Fibroblast of the aortic adventitia (primary cell): ENCODE measurements at places on chromosomes 12 and 14.

GRCh38 chr14:60845523-60845922 lies 111.0 kb downstream of the MNAT1 start:
- DNase-seq = no peak

- no peak for DNase-seq
Observed at GRCh38 chr12:108335349-108336119, 3.6 kb downstream of the CMKLR1 start.

DNA sequence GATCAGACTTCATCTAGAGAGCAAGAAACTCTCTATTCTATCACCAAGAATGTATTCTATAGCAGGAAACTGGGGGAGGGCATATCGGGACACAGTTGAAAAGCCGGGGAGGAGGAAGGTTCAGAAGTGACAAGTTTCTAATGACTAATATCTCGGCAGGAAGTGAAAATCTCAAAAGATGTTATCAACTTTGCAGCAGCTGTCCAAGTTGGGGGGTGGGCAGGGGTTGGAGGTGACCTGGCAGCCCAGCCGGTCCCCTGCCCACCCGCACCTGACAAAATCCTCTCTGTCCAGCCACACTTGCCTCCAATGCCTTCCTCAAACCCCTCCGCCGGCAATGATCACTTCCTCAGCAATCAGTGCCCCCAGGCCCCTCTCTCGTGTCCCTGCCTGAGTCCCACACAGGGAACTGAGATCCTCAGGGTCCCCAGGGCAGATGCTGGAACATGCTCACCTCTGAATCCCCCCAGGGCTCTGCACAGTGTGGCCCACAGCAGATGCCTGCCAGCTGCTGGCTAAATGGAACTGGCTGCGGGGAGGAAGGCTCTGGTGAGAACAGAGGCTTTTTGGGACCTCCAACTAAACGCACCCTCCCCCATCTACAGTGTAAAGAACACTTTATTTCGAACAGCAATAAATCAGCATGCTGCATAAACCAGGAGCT lies 43.9 kb downstream of the CCDC88C start:
- DNase-seq = no peak

DNA sequence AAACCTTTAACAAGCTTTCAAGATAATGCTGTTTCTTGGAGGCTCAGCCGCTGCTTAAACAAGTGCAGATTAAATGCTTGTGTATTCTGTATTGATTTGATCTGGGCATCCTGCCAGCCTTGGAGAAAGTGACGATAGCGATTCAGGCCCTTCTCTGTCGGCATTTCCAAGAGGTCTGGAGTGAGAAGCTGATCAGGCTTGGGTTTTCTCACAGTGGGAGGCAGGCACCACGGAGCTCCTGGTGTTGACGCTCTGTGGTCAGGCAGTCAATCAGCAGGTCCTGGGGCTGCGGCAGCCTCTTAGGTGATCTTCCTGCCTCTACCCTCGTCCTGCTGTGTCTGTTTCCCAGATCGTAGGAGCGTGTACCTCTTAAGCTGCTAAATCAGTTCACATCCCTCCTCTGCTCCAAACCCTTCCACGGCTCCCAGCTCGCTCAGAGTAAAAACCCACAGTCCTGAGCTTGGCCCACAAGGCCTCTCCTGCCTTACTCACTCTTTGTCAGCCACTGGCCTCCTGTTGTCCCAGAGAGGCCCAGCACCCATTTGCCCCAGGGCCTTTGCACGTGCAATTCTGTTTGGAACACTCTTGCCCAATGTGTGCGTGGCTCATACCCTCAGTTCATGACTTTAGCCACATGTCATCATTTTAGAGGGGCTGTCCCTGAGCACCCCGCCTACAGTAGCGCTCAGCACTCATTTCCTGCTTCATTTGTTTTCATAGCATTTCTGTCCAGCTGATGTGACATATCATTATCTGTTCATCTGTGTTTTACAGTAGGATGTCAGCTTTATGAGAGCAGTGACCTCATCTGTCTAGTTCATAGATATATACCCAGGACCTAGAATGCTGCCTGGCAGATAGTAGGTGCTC lies 155.4 kb downstream of the AACS start:
- DNase-seq = peak; percentile 42

- no peak for DNase-seq
Observed at GRCh38 chr14:94923786-94924185, 153.9 kb upstream of the GSC start.

DNA sequence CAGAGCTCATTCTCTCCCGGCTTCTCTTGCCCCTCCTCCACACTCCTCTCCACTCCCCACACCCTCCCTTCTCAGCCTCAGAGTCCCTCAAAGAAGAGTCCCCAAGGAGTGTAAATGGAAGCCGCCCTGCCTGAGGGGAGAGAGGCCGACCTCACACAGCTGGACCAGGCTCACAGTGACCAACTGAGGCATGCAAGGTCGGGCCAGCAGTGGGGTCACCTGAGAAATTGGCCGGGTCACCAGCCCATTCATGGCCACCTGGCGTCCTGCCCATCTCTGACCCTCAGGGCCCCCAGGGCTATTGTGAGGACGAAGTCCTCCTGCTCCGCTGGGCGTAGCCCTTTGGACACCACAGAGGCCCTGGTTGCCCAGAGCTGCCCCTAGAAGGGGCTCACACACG lies 49.5 kb upstream of the NUAK1 start:
- DNase-seq = no peak

DNA sequence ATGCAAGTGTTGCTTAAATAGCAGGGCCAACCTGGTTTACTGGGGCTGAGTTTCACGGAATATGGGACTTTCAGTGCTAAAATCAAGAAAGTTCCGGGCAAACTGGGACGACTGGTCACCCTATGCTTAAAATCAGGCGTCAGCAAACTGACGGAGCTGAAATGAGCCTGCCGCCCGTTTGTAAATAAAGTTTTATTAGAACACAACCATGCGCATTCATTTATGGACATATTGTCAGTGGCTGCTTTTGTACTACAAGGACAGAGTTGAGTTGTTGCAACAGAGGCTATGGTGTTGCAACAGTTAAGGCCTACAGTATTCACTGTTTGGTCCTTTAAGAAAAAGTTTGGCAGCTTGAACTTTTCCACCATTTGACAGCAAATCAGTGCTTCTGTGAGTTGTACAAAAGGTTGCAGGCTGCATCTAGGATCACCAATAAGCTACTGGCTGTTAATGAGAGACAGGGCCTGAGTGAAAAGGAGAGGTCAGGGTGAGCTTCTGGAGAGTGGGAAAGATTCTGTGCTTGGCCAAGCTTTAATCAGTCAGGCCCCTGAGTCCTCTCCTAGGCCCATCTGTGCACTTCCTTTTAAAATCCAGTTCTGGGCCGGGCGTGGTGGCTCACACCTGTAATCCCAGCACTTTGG lies 13.3 kb downstream of the SELPLG start:
- DNase-seq = peak; percentile 85

GRCh38 chr12:68910128-68910527 lies 22.8 kb downstream of the CPM start:
- no peak for DNase-seq

GRCh38 chr14:101033006-101033405 lies 129.5 kb upstream of the RTL1 start:
- no peak for DNase-seq

DNA sequence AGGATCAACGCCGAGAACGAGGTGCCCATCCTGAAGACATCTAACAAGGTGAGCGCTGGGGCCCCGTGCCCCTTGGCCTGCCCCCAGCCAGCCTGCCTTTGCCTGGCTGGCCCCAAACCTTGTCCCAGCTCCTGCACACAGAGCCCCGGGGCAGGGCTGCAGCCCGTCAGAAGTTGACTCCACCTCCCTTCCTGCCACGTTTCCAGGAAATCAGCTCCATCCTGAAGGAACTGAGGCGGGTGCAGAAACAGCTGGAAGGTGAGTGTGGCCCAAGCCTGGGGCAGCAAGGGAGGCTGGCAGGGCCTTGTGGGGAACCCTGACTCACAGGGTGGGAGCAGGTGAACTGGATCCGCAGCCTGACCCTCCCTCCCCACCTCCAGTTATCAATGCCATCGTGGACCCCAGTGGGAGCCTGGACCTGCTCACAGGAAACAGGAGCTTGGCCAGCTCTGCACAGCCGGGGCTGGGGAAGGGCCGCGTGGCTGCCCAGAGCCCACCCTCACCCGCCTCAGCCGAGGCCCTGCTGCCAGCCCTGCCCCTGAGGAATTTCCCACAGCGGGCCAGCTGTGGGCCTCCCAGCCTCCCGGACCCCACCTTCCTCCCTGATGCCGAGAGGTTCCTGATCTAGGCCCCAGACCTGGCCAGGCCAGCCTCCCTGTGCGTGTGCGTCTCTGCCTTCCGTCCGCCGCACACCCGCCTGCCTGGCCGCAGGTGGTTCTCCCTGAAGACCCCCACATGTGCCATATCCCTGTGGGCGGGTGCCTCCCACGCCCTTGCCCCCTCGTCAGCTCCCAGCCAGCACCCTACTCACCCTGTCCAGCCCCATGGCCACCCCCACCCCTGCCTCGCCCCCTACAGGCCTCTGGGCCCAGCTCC lies 29.5 kb downstream of the CEP170B start:
- DNase-seq = no peak

DNA sequence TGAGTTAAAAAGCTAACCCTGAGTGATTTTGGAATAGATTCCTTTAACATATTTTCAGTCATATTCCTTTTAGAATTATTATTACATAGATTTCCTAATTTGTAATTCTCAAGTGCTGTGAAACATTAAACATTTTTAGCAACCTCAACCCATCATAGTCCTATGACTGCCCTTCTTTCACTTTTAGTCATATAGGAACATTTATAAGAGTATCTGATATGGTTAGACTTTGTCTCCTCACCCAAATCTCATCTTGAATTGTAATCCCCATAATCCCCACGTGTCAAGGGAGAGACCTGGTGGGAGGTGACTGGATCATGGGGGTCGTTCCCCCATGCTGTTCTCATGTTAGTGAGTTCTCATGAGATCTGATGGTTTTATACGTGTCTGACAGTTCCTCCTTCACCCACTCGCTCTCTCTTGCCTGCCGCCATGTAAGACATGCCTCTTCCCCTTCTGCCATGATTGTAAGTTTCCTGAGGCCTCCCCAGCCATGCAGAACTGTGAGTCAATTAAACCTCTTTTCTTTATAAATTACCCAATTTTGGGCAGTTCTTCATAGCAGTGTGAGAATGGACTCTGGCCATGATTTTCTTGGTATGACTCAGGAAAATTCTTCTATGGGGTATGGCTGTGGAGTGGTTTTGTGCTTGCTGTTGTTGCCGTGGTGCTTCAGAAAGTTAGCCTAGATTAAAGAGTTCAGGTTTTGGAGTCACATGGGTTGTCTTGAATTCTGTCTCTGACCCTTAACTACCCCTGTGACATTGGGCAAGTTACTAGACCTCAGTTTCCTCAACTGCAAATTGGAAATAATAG lies 83.9 kb downstream of the FUT8 start:
- DNase-seq = peak; percentile 47

DNA sequence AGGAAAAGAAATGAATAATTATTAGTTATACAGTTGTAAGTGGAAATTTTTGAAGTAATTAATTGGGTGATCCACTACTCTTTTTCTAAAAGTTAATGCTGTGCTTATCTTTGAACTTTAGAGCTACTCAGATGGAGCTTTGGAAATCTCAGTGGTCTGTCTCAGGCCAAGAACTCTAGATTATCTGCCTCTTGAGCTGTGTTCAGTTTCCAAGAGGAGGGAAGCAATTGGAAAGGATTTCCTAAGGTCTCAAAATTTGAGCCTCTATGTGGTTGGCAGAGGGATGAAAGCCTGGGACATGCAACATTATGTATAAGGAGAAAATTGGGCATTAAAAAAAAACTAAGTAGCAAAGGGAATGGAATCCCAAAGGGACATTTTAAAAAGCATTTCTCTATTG lies 334.0 kb upstream of the PRICKLE1 start:
- no peak for DNase-seq

GRCh38 chr12:68042212-68042699 lies 53.0 kb downstream of the IFNG-AS1 start:
- peak; percentile 6 for DNase-seq

- DNase-seq = peak; percentile 73
Observed at GRCh38 chr14:63039866-63040265, 5.4 kb downstream of the KCNH5 start.

GRCh38 chr12:27026257-27026656 lies 3.9 kb downstream of the MED21 start:
- DNase-seq = no peak

- peak; percentile 89 for DNase-seq
Observed at GRCh38 chr12:87155621-87156020, 873.6 kb downstream of the C12orf50 start.

GRCh38 chr12:90515199-90516175 lies 439.5 kb downstream of the CCER1 start:
- DNase-seq = peak; percentile 50

- DNase-seq = peak; percentile 99
Observed at GRCh38 chr14:67940486-67941455, 121.2 kb downstream of the RAD51B start.

DNA sequence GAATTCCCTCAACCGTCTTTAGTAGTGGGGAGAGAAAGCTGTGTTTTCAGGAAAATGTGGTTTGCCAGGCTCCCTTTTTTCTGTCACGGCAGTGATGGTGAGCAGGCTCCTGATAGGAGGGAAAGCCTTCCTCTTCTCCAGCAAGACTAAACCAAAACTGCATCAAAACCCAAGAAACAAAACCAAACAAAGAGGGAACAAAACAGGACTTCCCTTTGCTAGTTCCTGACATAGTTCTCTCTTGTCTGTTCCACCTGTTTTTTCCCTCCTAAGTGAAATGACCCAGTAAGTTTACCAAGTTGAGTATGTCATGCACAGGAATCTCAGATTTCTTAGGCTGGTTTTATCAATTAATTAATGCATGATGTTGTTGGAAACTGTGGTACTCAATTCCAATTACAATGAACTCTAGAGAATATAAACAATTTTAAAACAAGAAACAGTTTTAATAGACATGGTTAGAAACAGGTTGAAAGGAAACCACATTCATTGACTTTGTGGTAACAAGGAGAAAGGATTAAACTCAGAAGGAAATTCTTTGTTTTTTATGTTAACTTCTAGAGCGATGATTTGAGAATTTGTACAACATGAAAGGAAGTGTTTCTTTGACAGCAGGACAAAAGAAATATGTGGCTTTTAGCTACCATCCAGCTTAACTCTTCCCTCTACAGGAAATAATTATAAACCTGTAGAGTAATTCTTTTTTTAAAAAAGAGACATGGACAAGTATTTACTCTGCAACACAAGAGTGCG lies 23.0 kb upstream of the CSRP2 start:
- DNase-seq = no peak

DNA sequence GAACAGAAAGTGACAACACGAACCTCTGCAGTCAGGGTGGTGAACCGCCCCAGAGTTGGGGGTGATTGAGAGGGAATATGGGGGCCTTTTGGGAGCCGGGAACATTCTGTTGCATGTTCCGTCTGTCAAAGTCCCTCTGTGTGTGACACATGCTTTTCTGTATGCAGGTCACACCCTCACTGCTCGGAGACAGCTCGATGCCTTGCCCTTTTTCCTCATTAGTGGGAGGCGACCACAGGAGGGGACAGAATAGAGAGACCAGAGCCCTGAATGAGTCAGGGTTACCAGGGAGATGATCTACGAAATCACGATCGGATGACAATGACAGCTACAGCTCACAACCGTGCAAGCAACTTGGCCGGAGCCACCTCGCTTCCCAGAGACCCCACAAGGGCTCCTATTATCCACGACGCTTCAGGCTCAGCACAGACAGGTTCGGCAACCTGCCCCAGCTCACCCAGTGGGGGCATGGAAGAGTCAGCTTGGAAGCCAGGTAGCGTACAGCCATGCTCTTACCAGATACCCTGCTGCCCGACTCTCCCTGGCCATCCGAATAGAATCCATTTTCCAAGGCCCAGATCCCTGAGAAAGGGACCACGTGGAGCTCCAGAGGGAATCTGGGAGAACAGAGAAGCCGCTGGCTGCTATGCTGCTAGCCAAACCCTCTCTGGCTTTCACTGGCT lies 38.8 kb downstream of the TESC start:
- no peak for DNase-seq
